Stimulated activated CD8-positive, alpha-beta memory T cell treated with anti-CD3 and anti-CD28 coated beads, Interleukin-7, amount 100 ng/mL, for 48 hours (primary cell): ENCODE measurements at places on chromosomes 4 and X.
A peak's percentile ranks its signal among the peaks of the same experiment; 100 is the strongest.

DNA sequence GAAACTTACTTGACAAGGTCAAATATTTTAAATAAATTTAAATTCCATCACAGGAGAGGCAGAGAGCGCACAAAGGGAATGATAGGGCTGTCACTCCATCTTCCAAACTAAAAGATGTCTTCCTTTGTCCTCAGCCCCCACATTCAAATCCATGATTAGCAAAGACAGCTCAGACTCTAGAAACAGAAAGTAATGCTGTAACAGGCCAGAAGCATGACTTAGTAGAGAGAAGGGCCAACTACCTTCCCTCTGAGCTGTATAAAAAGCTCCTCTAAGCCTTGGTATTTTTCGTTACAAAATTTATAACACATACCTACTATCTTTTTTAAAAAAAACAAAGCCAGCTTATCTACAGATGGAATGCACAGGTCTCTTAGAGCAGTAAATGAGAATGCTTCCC is 207.4 kb downstream of the MAPK10 start:
- DNase-seq: no peak

GRCh38 chr4:47349326-47349725 is 114.2 kb downstream of the COMMD8 start:
- no peak for DNase-seq

DNA sequence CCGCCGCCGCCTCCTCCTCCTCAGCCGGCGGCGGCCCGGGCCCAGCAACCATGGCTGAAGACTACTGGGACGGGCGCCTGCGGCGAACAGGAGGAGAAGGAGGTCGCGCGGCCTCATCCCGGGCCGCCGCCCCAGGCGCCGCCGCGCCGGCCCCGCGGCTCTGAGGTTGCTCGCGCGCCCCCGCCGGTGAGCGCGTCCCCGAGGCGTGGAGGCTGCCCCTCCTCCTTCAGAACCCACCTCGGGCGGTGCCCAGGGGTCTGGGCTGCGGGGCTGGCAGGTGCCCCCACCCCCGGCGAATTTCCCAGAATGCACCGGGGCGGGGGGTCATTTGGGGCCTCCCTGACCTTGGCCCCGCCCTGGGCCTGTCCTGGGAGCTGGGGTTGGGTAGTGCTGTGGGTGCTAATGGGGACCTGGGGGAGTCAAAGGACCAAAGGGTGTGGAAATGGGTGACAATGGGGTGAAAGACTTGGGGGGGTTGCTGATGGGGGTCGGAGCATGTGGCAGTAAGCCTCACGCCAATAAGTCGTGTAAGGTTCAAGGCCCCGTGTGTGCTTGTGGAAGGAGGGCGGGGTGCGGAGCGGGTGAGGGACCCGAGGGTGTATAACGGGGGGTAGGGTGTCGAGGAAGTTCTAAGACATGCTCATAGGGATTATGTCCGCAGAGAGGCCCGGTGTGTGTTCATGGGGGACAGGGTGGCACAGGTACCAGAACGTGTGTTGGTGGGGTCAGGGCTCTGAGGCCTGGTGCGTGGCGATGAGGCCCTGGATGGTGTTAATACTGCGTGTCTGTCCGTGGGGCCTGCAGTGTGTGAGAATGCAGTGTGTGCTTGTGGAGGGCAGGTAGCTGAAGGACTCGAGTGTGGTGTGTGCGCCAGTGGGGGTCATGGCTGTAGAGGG is 687 bp downstream of the CDK16 start:
- peak; percentile 18 for DNase-seq

- no peak for DNase-seq
Observed at GRCh38 chrX:1629244-1629643, 14.4 kb downstream of the ASMT start.

- DNase-seq: no peak
Observed at GRCh38 chr4:85732124-85732523, 257.2 kb downstream of the ARHGAP24 start.

GRCh38 chrX:66053414-66053813 is 13.5 kb upstream of the VSIG4 start:
- no peak for DNase-seq

- no peak for DNase-seq
Observed at GRCh38 chrX:39907964-39908661, 189.6 kb downstream of the BCOR start.

- DNase-seq: no peak
Observed at GRCh38 chr4:7907142-7907541, 32.5 kb downstream of the AFAP1 start.

DNA sequence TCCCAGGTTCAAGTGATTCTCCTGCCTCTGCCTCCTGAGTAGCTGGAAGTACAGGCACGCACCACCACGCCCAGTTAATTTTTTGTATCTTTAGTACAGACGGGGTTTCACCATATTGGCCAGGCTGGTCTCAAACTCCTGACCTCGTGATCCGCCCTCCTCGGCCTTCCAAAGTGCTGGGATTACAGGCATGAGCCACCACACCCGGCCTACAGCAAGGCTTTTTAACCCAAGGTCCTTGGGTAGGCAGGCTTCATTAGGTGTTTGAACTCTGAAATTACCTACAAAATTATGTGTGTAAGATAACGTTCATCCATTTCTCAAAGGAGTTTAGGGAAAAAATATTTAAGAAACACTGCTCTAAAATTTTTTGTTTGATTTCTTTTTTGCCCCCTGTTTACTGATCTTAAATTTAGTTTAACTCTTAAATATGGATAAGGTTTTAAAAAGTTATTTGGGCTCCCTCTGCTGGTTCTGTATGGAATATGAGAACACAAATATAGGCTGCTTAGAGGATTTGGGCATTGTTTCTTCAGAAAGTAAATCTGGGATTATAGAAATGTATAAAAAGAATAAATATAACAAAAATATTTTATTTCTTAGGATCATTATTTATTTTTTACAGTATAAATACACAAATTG is 92.8 kb downstream of the CBR4 start:
- DNase-seq: no peak

DNA sequence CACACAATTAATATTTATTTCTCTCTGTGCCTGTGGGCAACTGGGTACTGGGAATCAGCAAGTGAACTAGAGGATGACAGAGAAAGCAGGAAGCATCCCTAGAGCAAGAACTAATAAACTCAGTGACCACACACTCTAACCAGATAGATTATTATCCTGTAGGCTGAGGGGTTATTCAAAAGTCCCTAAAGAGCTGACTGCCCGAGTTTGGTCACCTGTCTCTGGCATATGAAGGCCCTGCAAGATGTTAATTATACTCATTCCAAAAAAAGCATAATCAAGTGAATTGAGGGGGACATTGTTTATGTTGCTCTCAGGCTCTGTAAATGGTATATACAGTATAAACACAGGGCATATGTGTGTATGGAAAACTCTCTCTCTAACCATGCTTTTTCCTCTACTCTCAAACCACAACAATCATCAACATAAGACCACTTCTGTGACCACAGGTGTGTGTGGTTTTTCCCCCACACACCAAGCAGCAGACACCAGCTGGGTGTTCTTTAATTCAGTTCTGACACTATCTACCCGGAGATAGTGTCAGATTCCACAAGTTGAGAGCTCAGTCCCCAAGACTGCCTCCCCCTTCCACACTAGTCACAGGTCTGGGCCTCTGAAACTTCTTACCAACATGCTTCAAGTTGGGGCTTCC is 6.2 kb upstream of the HPSE start:
- DNase-seq: peak; percentile 42

- no peak for DNase-seq
Observed at GRCh38 chrX:119971184-119971583, 27.6 kb upstream of the NKAP start.

DNA sequence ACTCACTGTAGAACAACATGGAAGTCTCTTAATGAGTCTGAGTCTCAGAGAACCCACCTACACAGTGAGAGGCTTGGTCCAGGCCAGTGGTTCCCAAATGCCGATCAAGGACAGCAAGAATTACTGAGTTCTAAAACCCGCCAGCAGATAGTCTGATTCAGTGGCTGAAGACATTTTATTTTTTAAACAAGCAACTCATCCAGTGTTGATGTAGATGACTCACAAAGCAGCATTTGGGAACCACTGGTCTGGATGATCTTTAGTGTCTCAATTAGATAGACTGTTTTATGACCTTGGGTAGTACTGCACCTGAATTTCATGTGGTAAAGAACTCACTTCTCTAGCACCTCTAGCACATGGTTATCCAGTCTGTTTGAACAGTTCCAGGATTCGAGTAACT is 193.6 kb downstream of the FBXW7 start:
- no peak for DNase-seq

DNA sequence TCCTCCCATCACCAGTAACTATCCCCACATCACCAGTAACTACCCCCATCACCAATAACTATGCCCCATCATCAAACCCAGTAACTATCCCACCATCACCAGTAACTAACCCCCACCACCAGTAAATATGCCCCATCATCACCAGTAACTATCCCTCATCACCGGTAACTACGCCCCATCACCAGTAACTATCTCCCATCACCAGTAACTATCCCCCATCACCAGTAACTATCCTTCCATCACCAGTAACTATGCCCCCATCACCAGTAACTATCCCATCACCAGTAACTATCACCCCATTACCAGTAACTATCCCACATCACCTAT is 2.9 kb downstream of the ASMTL start:
- DNase-seq: no peak

- DNase-seq: no peak
Observed at GRCh38 chr4:147334478-147334877, 146.4 kb upstream of the EDNRA start.

- DNase-seq: no peak
Observed at GRCh38 chrX:125289209-125289608, 30.5 kb upstream of the TEX13C start.

DNA sequence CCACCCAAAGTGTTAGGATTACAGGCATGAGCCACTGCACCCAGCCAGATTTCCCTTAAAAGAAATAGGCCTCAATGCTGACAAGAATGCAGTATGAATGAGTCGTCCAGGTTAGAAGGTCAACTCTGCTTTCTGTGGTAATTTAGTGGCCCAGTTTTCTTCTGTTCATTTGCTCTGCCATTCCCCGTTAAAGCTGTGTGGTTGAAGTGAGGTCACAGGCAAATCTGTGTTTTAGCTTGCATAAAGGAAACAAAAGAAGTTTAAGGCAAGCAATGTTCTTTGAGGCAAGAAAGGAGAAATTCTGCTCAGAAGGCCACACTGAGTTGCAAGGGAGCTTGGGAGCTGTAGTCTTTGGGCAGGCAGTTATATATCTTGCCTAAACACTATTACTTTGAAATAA is 176.8 kb downstream of the LARP7 start:
- no peak for DNase-seq

DNA sequence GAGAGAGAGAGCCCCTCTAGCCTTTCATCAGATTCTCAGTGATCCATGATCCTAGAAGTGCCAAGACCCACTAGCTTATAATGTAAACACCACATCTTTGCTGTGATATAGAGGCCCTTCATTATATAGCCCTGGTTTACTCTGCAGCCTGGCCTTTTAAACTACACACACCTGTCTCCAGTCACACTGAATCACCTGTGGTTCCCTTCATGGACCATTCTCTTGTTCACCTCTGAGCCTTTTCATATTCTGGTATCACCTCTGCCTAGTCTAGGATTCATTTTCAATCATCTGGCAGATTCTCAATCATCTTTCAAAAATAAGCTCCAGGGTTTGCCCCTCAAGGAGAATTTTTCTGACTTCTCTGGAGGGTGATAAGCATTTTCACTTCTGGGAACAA is 50.0 kb upstream of the CD40LG start:
- DNase-seq: no peak

- DNase-seq: no peak
Observed at GRCh38 chrX:18873189-18873791, 110.6 kb downstream of the PHKA2 start.

DNA sequence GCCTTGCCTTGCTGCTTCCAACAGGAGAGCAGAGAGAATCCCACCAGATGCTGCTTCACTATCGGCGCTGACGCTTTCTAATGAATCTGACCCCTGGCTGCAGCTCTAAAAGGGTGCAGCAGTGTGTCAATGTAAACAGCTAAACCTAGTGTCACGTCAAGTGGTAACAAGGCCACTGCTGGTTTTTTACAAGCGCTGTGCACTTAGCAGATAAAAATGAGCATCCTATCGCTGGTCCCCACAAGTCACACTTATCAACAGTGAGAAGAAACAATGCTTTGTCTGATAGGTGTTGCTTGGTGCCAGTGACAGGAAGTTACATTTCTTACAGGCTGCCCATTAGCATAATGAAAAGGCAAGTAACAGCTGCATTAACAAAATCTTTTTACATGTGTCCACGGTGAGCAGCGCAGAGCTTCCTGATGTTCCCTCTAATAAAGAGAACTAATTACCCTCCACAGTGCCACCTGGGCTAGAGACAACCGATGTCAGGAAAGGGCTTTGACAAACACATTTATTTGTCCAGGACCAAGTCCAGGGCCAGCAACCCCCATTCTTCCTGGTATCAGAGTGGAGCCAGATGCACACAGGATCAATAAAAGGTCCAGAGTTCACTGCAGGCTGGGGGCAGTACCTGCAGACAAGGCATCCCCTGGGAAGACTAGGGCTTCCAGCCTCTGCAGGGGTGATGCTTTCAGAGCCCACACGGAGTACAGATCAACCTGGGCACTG is 176.0 kb downstream of the MGST2 start:
- DNase-seq: no peak

GRCh38 chr4:37620176-37620575 is 66.0 kb downstream of the RELL1 start:
- DNase-seq: no peak

DNA sequence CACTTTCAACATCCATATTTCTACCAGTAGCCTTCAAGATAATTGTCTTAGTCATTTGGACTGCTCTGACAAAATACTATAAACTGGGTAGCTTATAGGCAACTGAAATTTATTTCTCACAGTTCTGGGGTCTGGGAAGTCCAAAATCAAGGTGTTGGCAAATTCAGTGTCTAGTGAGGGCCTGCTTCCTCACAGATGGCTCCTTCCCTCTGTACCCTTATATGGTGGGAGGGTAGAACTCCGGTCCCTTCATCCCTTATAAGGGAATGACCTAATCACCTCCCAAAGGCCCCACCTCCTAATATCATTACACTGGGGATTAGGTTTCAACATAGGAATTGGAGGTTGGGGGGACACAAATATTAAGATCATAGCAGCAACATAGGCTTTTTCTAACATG is 7.4 kb upstream of the TBC1D25 start:
- DNase-seq: no peak

GRCh38 chr4:46329118-46329976 is 60.6 kb downstream of the GABRA2 start:
- no peak for DNase-seq

GRCh38 chrX:108704839-108705238 is 31.5 kb downstream of the IRS4 start:
- no peak for DNase-seq

GRCh38 chr4:113276464-113277170 is 227.2 kb downstream of the ANK2 start:
- no peak for DNase-seq

DNA sequence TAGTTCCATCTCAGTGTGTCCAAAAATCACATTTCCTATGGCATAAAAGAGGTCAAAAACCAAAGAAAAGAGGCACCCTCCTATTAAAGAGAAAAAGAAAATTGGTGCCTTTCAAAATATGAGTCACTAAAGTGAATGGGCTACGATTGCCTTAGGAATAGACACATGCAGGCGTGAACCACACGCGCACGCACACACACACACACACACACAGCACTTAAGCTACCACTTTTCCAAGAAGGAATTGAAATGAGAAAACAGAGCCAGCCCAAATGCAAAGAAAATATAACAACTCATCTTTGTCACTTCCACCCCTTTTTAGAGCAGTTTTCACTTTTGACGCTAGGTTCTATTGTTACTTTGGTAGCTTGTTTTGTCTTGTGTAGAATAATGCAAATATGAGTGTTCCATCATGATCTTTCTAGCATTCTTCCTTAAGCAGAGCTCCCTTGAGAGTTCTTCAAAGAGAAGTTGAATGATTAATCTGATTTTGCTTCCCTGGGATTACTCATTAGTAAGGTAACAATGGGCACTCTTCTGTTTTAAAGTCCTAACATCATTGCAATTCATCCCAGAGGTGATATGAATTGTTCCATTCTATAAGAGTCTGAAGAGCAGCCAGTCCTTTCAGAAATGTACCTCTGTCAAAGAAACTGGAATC is 239.2 kb upstream of the GNPDA2 start:
- DNase-seq: no peak
